ENCODE measurements at places on chromosomes 16 and 17.
A peak's percentile ranks its signal among the peaks of the same experiment; 100 is the strongest.

DNA sequence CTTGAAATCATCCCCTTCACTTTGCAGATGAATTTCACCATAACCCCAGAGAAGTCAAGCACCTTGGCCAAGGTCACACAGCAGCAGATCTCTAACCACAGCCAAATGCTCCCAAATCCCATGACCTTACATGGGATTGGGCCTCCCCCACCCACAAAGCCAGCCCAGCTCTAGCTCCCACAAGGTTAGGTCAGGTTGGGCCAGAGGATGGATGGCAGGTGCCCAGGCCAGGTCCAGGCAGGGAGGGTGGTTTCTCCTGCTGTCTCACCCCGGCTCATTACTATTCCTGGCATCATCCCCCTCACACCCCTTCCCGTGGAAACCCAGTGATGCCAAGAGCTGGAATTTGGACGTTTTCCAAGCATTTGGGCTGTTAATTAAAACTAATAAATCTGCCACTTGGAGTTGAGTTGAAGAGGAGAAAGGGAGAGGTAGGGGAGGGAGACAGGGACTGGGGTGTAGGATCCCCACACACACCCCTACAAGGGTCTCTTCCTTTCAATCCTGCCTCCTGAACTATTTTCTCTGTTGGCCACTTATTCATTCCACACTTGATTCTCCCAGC lies 181.6 kb downstream of the TMEM132E start:
- peak; percentile 69 for DNase-seq

- no peak for DNase-seq
Observed at GRCh38 chr16:55401046-55401445, 77.0 kb downstream of the IRX6 start.

DNA sequence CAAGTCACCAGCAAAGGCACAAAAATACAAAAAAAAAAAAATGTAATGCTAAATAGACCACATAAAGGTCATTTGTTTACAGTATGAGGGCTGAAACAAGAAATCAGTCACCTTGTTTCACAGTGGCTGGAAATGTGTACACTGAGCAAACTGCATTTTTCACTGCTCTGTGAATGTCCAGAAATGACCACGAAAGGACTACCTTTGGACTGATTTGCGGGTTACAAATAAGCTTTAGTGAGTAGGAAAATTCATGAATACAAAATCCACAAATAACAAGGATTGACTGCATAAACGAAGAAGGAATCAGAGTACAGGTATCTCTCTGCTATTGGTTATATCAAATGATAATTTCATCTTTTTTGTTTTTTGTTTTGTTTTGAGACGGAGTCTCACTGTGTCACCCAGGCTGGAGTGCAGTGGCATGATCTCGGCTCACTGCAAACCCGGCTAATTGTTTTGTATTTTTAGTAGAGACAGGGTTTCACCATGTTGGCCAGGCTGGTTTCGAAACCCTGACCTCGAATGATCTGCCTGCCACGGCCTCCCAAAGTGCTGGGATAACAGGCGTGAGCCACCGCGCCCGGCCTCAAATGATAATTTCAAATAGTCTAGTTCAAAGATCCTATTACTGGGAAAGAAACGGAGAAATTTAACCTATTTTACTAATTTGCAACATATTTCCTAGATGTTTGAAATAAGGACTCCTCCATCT lies 30.5 kb downstream of the CYTH1 start:
- DNase-seq: no peak

- DNase-seq: no peak
Observed at GRCh38 chr17:7702776-7703175, 2.2 kb upstream of the EFNB3 start.

- DNase-seq: no peak
Observed at GRCh38 chr17:77952368-77952767, 6.1 kb upstream of the TNRC6C start.

GRCh38 chr16:88375236-88375975 lies 7.4 kb upstream of the ZNF469 start:
- no peak for DNase-seq

- no peak for DNase-seq
Observed at GRCh38 chr17:16351831-16352230, 1.4 kb downstream of the CENPV start.

DNA sequence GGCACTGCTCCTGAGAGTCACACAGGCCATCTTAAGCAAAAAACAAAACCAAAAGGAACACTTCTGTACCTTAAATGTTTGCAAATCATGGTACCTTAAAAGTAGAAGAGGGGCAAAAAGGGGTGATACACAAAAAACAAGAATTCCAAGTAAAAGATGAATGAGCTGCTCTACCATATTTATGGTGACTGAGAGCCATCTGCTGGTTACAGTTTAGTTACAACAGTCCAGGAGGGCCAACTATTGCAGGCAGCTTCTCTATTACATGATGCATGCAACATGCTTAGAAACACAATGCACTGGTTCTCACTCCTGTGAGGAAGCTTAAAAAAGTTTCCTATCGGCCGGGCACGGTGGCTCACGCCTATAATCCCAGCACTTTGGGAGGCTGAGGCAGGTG lies 53.5 kb downstream of the STX8 start:
- no peak for DNase-seq

DNA sequence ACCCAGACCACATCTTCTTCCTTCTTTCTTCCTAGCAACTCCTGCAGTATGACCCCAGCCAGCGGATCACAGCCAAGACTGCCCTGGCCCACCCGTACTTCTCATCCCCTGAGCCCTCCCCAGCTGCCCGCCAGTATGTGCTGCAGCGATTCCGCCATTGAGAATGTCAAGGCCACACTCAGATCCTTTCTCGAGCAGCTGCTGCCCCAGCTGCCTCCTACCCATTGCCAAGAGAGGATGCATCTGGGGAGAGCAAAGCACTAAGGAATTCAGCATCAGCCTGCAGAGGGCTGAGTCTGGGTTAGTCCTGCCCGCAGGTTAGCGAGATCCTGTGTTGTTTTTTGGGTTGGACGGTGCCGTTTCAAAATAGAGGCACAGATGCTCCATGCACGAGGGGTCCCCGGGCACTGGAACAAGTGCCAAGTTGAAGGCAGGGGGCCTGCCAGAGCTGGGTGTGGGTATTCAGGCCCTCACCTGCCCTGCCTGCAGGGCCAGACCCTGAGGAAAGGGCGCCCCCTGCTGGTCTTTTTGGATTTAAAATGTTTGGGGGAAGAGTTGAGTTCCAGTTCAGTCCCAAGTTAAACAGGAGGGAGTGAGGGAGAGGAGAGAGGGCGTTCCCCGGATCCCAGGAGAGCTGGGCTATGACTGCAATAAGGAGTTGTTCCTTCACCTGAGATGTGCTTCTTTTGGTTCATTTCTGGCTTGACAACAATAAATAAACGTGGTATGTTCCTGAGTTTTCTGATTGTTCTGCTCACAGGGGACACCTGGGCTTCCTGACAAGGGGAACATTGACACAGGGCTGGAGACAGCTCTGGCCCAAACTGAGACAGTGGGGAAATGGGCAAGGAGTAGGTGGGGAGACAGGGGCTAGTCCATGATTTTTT lies 4.9 kb downstream of the CDK3 start:
- peak; percentile 82 for DNase-seq

GRCh38 chr16:77394699-77395098 lies 40.1 kb downstream of the ADAMTS18 start:
- DNase-seq: no peak

GRCh38 chr16:11613381-11614303 lies 26.9 kb upstream of the LITAF start:
- DNase-seq: no peak

GRCh38 chr17:82370471-82371332 lies 863 bp upstream of the UTS2R start:
- no peak for DNase-seq

DNA sequence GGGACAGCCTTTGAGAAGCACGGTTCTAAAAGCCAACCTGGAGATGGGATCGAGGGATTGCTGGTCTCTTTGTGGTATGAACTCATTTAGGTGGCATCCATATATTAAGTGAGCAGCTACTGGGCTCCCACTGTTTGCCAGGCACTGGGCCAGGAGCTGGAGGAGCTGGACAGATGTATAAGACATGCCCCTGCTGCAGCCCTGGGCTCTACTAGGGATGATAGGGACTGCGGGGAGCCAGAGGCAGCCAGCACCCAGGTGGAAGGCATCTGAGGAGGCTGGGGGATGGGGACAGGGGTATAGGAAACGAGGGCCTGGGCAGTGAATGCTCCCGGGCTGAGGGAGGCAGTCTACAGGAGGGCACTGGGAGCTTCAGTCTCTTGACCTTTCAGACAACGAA lies 53.0 kb upstream of the MEAK7 start:
- no peak for DNase-seq

DNA sequence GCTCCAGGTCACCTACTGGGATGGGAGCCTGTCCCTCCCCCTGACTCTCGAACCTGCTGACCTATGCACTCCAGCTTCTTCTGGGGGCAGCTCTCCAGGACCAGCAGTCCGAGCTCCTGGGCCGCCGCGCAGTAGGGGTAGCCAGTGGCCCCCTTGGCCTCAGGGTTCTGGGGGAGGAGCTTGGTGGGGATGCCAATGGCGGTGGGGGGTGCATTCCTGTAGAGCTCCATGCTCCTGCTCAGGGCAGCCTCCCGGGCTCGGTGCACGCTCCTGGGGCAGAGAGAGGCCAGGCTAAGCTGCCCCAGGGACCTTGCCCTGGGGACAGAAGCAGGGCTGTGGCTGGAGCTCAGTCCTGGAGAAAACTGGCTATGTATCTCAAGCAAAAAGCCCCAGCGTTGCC lies 7.7 kb upstream of the SPATA2L start:
- DNase-seq: no peak

DNA sequence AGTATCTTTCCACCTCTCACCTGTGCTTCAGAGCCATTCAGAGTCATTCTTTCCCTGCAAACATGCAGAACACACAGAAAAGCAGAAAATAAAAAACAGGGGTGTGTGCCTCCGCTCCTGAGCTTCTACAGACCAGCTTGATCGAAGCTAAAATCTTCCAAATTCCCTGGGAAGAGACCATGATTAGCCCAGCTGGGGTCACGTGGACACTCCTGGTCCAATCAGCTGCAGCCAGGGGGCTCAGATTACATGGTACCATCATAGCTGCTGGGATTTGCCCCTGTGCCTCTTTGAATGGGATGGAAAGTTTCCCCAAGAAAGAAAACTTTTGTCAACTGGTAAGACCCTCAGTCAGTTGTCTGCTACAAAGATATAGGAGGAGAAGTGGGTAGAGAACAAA lies 159.9 kb downstream of the TMEM114 start:
- DNase-seq: no peak

- DNase-seq: no peak
Observed at GRCh38 chr16:81493755-81494433, 49.3 kb downstream of the CMIP start.

DNA sequence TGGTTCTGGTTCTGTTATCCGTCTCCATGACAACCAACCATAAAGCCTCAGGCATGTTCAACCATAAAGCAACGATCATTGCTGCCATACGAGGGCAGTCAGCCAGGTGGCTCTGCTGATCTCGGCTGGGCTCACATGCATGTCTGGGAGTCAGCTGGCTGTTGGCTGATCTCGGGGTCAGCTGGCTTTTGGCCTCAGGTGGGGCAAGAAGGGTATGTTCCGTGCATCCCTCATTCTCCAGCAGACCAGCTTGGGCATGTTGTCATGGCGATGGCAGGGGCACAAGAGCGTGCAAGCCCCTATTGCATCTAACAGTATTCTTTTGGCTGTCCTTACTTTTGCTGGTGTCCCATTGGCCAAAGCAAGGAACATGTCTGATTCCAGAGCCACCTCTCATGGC lies 86.2 kb downstream of the ABCC6 start:
- no peak for DNase-seq

- no peak for DNase-seq
Observed at GRCh38 chr16:71626858-71627213, 852 bp downstream of the MARVELD3 start.

- DNase-seq: no peak
Observed at GRCh38 chr16:56615353-56615752, 7.0 kb downstream of the MT2A start.

DNA sequence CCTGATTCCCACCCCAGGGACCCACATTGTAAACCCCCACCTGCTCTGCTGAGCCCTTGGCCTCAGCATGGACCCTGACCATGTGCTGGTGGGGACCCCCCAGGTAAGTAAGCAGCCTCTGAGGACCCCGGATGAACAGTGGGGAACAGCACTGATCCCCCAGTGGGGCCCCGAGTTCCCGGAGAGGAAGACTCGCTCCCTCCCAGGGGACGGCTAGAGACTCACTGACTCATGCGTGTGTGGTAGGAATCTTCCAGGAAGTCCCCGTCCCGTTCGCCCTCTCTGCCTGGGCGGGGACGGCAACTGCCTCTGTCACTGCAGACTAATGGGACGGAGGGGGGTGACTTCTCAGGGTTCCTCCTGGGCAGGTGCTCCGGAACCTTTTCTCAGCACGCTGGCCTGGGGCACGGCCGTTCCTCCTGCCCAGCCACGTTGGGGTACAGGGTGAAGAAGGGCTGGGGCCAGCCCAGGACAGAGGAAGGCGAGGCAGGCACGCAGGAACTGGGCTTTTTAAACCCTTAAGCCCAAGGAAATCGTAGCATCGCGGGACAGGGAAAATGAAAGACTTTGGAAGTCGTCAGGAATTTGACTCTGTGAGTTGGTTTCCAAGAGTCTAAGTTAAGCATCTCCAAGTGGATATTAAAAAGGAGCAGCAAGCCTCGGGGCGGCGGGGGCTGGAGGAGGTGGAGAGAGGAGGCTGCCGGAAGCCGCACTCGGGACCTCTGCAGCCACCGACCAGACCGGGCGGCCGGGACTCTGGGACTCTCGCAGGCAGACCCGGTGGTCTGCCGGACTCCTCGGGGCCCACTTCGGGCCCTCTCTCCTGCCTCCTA lies 178.7 kb downstream of the SEC14L1 start:
- no peak for DNase-seq

GRCh38 chr16:87042551-87043230 lies 274.5 kb downstream of the C16orf95 start:
- peak; percentile 83 for DNase-seq

DNA sequence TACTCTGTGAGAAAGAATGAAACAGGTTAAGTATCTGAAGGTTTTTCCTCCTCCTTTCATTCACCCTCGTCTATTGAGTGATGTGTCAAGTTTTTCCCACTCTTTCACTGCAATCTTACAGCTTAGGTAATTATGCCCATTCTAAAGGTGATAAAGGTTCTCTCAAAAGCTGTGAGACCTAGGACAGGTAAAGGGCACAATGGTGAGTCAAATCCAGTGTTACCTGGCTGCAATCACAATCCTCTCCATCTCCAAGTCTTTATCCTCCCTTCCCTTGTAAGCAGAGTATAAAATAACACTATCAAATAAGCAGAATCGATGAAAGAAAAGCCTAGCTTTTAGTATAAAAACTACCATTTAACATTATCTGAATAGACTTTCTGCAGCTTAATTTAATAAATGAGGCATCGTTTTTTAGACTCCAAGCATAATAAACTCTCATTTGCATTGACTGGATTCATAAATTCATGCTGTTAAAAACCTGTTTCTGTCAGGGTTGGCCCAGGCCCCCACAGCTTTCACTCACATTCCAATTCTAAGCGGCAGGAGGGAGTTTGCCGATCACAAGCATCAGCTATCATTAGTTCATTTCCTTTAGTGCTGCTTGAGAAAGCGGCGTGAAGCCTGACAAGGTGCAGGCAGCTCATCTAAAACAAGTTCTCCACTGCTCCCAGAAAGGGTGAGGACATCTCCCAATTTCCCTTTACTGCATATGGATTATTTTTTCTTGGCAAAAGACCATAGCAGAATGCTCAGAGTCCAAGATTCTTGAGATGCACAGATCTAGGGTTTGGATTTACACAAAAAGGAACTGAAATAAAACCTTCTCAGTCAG lies 67.8 kb downstream of the CDH8 start:
- no peak for DNase-seq

All from NCI-H2171 (cell line).